ENCODE measurements at places on chromosomes 2 and 18.

DNA sequence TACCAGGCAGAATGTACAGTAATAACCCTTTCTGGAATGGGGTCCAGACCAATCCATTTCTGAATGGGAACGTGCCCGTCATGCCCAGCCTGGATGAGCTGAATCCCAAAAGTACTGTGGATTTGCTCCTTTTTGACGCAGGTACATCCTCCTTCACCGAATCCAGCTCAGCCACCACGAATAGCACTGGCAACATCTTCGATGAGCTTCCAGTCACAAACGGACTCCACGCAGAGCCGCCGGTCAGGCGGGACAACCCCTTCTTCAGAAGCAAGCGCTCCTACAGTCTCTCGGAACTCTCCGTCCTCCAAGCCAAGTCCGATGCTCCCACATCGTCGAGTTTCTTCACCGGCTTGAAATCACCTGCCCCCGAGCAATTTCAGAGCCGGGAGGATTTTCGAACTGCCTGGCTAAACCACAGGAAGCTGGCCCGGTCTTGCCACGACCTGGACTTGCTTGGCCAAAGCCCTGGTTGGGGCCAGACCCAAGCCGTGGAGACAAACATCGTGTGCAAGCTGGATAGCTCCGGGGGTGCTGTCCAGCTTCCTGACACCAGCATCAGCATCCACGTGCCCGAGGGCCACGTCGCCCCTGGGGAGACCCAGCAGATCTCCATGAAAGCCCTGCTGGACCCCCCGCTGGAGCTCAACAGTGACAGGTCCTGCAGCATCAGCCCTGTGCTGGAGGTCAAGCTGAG lies 89.6 kb downstream of the SH3BP4 start:
- no peak for DNase-seq

- no peak for DNase-seq
Observed at GRCh38 chr18:65363011-65363410, 387.8 kb upstream of the CDH7 start.

DNA sequence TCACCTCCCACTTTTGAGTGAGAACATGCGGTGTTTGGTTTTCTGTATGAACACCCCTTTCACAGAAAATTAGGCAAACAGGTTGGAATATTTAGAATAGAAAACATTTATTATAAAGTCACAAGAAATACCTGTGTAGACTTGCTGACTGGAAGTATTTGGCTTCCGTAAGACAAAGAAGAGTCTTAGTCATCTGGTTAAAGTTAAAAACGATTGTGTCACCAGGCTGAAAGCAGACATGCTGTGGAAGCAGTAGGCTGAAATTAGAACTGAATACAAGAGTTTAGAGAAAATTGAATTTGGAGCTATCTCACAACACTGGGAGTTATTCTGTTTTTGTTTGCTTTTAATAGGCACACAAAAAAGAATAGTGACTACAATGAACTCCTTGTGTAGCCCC lies 16.2 kb upstream of the CLASP1 start:
- DNase-seq = no peak

GRCh38 chr2:163351143-163351542 lies 384.7 kb downstream of the FIGN start:
- DNase-seq = no peak

DNA sequence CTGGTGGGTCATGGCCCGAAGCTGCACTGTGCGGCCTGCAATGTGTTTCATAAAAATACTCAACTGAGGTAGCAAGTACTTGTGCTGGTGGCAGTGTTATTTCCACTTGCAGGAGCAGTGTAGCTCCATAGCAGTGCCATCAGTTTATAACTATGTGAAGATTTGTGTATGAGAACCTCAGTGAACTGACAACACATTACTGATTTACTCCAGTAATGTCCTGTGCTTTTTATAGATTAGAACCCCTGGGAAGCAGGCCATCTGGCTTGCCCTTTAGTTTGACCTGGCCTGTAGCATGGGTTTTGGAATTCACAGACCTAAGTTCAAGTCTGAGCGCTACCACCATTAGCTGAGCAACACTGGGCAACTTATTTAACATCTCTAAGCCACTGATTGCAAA lies 99.7 kb upstream of the AQP4 start:
- no peak for DNase-seq

DNA sequence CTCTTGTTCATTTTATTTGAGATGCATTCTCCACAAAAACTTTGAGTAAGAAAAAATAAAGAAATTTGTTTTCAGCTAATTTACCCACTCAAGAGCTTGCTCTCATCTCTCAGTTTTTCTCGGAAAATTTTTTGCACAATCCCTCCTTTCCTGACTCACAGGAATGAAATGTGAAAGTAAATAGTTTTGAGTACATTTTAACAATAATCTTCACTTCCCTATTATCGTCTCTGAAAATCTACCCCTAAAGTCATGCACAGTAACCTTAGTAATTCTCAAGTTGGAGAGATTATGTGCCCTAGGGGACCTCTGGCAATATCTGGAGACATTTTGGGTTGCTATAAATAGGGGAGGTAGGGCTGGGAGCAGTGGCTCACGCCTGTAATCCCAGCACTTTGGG lies 2.6 kb downstream of the CYB5A start:
- no peak for DNase-seq

DNA sequence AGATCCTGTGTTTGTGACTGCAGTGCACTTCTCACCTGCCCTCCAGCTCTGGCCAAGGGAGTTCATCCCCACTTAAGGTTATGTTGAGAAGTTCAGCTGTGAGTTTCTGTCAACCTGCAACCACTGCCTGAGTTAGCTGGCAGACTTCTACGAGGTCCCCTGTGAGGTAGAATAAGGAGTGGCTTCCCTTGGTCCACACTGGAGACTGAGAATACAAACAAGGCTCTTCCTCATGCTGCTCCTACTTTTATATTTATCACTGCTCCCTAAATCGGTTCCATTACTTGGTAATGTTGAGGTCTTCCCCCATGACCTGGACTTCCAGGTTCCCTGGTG lies 353.2 kb upstream of the CWC22 start:
- DNase-seq = no peak

GRCh38 chr18:33355756-33356155 lies 84.8 kb downstream of the CCDC178 start:
- no peak for DNase-seq

GRCh38 chr2:74576863-74577229 lies 22.3 kb downstream of the DOK1 start:
- no peak for DNase-seq

DNA sequence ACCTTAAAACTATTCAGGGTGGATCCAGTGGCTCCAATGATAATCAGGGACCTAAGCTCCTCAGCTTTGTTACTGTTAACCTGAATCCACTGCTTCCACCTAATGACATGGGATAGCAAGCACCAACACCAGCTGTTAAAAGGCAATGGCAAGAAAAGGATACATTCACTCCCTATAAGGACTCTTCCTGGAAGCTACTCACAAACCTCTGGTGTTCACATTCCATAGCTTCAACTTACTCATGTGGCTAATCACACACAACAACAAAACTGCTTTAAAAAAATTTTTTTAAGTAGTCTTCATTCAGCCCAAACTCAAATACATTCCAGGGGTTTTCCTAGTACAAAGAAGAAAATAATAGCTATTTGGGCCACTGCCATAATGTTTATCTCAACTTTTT lies 24.5 kb downstream of the ROCK2 start:
- no peak for DNase-seq

GRCh38 chr2:54271843-54272627 lies 16.0 kb upstream of the TSPYL6 start:
- no peak for DNase-seq

DNA sequence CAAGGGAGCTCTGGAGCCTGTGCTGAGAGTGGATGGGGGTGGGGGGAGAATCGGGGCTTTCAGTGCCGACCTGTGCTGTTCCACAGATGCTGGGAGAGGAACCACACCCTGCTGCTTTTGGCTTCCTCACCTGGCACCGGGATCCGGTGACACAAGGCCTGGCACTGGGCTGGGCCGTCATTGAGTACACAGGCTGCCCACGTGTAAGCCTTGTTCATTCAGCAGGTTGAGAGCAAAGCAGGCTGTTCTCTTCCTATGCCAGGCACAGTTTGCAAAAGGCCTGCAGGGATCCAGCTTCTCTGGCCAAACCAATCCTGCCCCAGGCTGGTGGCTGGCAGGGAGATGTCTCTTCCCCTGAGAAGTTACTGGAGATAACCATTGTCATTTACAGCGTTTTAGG lies 17.1 kb downstream of the TRIB2 start:
- no peak for DNase-seq

DNA sequence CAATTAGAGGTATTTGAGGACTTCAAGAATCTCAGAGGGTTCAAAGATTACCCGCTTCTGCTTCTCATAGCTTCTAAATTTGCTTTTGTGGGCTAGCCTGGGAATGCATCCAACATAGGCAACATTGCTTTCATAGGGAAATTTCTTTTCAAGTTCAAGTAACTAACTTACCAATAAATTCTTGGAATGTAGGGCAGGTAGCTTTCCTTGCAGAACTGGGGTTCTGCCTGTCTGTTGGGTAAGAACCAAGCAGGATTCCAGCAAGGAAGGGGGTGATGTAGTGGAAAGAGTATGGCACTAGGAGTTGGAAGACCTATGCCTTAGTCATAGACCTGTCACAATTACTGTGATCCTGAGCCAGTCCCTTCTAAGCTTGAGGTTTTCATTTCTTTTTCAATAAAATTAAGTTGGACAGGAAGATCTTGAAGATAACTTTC lies 164.1 kb downstream of the FHOD3 start:
- no peak for DNase-seq

GRCh38 chr18:7803956-7804469 lies 236.9 kb downstream of the PTPRM start:
- no peak for DNase-seq

GRCh38 chr2:56184500-56185011 lies 766 bp downstream of the CCDC85A start:
- DNase-seq = no peak

DNA sequence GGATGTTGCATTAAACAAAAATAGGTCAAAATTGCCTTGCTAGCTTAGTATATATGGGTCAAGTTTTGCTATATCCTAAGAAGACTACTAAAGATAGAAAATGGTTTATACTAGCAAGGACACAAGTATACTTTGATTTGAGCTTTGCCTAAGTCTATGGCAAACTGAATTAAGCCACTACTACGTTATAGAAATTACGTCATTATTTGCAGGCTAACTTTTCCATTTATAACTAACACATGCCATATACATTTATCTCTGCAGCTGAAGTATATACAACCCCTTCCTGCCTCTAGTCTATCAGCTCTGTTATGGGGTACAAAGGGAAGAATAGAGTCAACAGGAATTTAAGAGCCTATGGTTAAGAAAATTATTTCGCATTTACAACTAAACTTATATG lies 16.2 kb downstream of the YWHAQ start:
- no peak for DNase-seq
